ENCODE measurements at places on chromosomes 2 and 18.

DNA sequence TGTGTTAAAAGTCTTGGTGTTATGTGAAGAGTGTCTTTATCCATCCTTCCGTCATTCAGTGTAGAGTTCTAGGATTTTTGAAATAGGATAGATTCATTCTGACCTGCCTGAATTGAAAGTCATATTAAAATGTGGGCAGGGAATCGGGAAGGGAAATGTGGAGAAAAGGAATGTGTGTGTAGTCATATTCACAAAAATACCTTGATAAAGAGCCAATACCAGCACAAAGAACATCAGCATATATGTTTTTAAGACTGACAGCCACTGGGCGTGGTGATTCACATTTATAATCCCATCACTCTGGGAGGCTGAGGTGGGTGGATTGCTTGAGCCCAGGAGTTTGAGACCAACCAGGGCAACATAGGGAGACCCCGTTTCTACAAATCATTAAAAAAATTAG, 188.1 kb downstream of the CAMKMT start:
- DNase-seq = no peak

GRCh38 chr2:202099515-202099914, 26.5 kb downstream of the KIAA2012 start:
- no peak for DNase-seq

DNA sequence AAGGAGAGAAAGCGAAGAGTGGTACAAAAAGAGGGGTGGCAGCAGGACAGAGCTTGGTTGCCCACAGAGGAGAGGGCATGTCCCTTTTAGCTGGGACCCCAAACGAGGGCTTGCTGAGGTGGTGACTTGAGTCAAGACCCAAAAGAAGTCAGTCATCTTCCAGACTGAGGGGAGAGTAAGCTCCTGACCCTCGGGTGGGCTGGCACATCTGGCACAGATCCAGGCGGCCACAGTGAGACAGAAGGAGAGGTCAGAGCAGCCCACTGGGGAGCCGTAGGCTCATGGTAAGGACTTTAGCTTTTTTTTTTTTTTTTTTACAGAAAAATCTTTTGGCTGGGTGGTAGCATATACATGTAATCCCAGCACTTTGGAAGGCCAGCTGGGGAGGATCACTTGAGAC, 77.9 kb upstream of the ST6GAL2 start:
- no peak for DNase-seq

DNA sequence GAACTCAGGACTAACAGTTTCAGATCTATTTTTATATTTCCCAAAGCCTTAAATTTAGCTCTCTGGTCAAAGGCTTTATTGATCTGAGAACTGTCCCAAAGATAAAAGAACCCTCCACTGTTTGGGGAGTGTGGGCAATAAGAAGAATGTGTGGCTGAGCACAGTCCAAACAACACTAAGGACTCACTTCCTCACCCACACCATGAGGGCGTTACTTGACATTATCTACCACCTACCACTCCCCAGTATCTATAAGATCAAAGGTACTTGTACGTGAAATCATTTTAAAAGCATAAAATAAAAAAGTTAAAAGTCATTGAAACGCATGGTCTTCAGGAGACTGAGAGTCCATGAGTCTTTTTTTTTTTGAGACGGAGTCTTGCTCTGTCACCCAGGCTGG, 54.6 kb upstream of the NFU1 start:
- DNase-seq = no peak

DNA sequence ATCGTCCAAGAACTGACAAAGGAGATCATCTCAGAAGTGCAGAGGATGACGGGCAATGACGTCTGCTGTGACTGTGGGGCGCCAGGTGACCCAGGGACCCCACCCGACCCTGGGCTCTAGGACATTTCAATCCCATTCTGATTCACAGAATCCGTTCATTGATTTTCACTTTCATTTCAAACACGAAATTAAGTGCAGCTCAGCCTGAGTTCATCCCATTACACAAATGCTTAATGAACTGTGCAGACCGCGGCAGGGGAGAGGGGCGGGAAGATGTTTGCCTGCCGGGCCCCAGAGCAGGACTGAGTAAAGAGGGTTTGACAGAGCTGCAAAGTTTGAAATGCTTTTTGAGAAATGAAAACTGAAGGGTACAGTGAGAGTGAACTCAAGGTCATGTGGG, 67.1 kb downstream of the ITGB1BP1 start:
- DNase-seq = no peak

GRCh38 chr2:158745067-158745865, 49.9 kb upstream of the DAPL1 start:
- peak; percentile 86 for DNase-seq

GRCh38 chr2:216081487-216082116, at the start of the genes PECR and TMEM169:
PECR (minus strand) TSS chr2:216081809; CDS start chr2:216081741, 68 bp downstream.
TMEM169 (plus strand) TSS chr2:216081919; CDS start chr2:216095964, 14,045 bp downstream.
- DNase-seq = peak; percentile 88

GRCh38 chr18:69715191-69715795, 232.4 kb downstream of the CD226 start:
- DNase-seq = no peak

- no peak for DNase-seq
Observed at GRCh38 chr2:205720451-205720902, 38.2 kb downstream of the NRP2 start.

DNA sequence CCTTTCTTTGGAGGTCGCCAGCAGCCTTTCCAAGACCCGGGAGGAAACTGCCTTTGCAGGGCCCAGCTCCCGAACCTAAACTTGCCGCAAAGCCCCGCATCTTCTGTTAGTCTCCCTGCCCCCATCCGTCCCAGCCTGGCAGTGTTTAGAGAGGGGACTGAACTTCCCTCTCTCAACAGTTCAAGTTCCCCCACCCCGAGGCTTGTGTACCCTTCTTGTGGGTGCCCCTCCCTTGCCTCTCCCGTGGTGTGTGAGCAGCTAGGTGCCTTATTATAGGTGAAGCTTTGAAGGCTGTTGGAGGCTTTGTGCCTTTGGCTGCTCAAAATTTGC, 1.4 kb downstream of the LBH start:
- peak; percentile 47 for DNase-seq

- no peak for DNase-seq
Observed at GRCh38 chr2:69086466-69086865, 73.5 kb downstream of the ANTXR1 start.

DNA sequence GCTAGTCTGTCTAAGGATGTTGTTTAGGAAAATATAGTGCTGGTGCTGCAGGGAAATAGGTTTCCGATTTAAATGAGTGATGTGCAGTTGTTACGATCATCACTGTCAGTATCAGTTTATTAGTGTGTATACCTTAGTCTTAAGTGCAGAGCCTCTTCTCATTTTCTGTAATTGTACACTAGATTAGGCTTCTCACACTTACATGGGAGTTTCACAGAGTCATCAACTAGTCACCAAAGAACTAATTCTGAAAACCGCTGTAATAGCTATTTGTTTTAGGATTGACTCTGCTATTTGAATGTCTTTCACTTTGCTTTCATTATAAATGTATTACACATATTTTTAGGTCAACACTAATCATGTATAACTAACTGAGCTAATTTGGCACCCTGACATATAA, 99.8 kb upstream of the ZEB2 start:
- no peak for DNase-seq

- peak; percentile 8 for DNase-seq
Observed at GRCh38 chr18:79921984-79922965, 29.2 kb downstream of the SLC66A2 start.

DNA sequence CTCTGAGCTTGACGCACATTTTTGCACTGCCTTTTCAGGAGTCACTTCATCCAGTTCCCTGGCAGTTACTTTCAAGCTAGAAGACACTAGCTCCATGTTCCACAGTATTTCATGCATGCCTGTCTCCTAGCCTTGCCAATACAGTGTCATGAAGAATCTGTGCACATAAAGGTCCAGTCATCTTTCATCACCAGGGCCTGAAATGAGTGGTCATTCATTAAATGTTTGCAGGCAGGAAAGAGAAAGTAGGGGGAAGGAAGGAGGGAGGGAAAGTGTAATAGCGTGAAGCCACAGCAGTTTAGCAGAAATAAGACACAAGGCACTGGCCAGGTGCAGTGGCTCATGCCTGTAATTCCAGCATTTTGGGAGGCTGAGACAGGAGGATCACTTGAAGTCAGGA, 92.4 kb upstream of the COPS8 start:
- no peak for DNase-seq

GRCh38 chr2:183666031-183666430, 541.8 kb downstream of the NUP35 start:
- DNase-seq = no peak

DNA sequence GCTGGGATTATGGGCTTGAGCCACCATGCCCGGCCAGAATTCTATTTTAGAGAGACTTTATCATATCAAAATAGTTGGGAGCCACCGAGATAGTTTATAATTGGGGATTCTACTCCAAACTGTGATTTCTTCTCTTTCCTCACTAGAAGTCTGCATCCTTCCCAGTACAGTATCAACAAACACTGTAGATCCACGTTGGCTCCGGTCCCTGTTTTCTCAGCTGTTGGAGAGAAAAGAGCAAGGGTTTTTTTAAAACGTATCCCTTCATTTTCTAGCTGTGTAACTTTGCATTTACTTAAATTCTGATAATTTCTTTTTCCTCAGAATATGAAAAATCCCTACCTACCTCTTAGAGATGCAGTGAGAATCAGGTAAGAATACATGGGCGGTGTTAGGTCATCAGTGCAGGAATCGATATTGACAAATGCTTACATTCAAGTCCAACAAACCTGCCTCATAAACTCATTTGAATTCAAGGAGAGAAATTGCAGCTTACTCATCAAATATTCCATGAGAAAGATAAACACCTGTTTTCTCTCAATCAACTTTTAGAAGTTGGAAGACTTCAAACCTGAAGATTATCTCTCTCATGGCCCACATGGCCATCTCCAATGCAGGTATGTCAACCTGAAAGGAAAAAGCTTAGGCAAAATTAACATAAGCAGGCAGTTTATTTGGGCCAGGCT, 17.7 kb upstream of the PDCL3 start:
- DNase-seq = no peak

- no peak for DNase-seq
Observed at GRCh38 chr18:5393779-5394178, 98.3 kb upstream of the ZBTB14 start.

GRCh38 chr2:99336804-99337112, 431 bp upstream of the EIF5B start:
- no peak for DNase-seq

DNA sequence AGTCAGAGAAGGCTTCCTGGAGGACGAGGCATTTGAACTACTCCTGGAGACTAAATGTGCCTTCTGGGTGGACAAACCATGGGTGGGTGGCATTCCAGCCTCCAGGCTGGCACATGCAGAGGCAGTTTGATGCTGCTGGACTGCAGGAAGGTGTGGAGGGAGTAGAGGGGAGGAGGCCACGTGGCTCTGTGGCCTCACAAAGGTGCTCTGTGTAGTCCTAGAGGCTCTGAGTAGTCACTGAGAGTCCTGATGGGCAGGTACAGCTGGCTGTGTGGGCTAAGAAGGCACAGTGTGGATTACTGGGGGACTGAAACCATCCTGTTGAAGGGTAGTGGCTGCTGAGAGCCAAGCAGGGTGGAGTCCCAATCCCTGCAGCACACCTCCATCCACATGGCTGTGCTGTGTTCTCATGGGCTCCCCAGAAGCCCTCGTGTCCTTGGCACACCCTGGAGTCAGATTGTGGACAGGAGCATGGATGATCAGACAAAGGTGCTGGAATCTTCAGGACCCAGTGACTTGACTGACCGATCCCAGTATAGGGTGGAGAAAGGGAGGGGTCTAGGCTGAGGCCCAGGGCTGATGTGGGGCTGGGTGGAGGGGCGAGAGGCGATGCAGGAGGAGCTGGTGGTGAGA, 87.4 kb upstream of the HS6ST1 start:
- DNase-seq = peak; percentile 2

DNA sequence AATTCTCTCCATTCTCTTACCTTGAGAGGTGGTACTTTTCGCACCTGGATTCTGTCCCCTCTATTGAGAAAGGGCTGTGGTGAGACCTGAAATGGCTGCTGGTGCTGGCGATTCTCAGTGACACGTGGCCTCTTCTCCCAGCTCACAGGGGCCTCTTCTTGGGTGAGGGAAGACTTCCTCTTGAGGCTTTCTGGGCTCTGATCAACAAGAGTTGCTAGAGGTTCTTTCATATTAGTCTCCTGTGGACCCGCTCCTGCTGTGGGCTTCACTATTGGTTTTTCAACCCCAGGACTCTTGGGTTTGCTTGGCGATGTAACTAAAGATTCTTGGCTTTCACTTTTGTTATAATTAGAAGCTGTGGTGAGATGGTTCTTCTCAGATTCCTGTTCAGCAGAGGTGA, 76.3 kb upstream of the DTNB start:
- no peak for DNase-seq
